Mammary epithelial cell (primary cell): ENCODE measurements at places on chromosomes 5 and 9. TPM values are rescaled to one million over a fixed set of nuclear protein-coding genes. Genes with fewer than 3 reads are reported as not detected.

The STRBP gene
- total RNA-seq = 11.5 and 11.6 TPM in 2 replicates

The LURAP1L gene
- 57.8 TPM for total RNA-seq

The IL4 gene
- not detected in 2 replicates for total RNA-seq

The PCDHGC5 gene
- total RNA-seq = 1.2 and 1.8 TPM in 2 replicates

The PCDHB9 gene
- total RNA-seq = 0.08 and 0.24 TPM in 2 replicates

The INVS gene
- 21.0 and 24.3 TPM in 2 replicates for total RNA-seq

The CEL gene
- 0.50 TPM for total RNA-seq

The FCN2 gene
- not detected for total RNA-seq

The FGF1 gene
- total RNA-seq = 3.1 and 7.9 TPM in 2 replicates

The IFNE gene
- 12.0 TPM for total RNA-seq

The ARHGEF37 gene
- 35.2 TPM for total RNA-seq

The HMCN2 gene
- total RNA-seq = 0.08 and 0.14 TPM in 2 replicates

The ETF1 gene
- total RNA-seq = 200 TPM

The ISOC1 gene
- 12.5 and 15.6 TPM in 2 replicates for total RNA-seq

The CD72 gene
- total RNA-seq = 1.7 TPM

The NRG2 gene
- total RNA-seq = 0.48 and 3.9 TPM in 2 replicates

The ZNF483 gene
- total RNA-seq = 5.7 TPM

The DNM1 gene
- 0.67 TPM for total RNA-seq

The MLLT3 gene
- 8.0 and 11.7 TPM in 2 replicates for total RNA-seq

The ANKRD20A1 gene
- 0.83 TPM for total RNA-seq

The MYOZ3 gene
- total RNA-seq = not detected in 2 replicates

The PLEKHG4B gene
- total RNA-seq = 0.09 and 0.19 TPM in 2 replicates

The BTNL9 gene
- not detected for total RNA-seq

The IL13 gene
- 0.27 TPM in 1 of 2 replicates, not detected in the other for total RNA-seq

The NMUR2 gene
- not detected for total RNA-seq

The ALDH7A1 gene
- total RNA-seq = 114 and 137 TPM in 2 replicates

The OLFML2A gene
- 4.2 and 4.9 TPM in 2 replicates for total RNA-seq

The SPINK7 gene
- total RNA-seq = not detected in 2 replicates

The OLFM1 gene
- 0.27 and 0.33 TPM in 2 replicates for total RNA-seq
